ENCODE measurements at places on chromosomes 11 and 22.

GRCh38 chr11:1034001-1034400, 2.5 kb downstream of the MUC6 start:
- no peak for DNase-seq

DNA sequence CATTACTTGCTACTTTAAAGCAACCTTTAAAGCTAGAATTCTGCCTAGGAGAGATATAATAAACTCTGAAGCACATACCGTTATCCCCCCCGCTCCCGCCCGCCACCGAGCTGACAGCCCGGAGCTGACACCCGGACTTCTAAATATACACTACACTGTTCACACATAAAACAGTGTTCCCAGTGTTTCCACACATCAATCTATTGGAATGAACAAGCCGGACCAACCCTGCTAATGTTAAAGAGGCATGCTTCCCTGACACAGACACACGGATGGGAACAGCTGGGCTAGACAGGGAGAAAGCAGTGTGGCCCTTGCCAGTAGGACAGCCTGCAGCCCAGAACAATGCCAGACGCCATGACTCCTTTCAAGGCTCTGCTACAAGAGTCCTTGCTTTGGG, 108.4 kb upstream of the CSNK2A3 start:
- DNase-seq = no peak

GRCh38 chr11:27084518-27084917, 43.9 kb downstream of the BBOX1 start:
- no peak for DNase-seq

DNA sequence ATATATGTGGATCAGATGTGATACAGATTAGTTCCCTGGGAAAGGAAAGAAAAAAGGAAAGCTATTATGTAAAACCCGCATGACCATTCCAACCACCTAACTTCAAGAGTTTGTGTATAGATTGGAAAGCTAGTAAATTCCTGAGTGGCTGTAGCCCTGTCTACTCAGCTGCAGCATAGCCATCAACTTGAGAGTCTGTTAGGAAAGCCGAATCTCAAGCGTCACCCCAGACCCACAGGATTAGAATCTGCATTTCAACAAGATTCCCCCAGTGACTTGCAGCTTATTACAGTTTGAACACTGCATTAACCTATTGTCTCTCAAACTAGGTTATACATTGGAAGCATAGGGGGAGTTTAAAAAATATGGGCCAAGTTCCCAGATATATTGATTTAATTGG, 921.7 kb downstream of the LRRC4C start:
- DNase-seq = no peak

DNA sequence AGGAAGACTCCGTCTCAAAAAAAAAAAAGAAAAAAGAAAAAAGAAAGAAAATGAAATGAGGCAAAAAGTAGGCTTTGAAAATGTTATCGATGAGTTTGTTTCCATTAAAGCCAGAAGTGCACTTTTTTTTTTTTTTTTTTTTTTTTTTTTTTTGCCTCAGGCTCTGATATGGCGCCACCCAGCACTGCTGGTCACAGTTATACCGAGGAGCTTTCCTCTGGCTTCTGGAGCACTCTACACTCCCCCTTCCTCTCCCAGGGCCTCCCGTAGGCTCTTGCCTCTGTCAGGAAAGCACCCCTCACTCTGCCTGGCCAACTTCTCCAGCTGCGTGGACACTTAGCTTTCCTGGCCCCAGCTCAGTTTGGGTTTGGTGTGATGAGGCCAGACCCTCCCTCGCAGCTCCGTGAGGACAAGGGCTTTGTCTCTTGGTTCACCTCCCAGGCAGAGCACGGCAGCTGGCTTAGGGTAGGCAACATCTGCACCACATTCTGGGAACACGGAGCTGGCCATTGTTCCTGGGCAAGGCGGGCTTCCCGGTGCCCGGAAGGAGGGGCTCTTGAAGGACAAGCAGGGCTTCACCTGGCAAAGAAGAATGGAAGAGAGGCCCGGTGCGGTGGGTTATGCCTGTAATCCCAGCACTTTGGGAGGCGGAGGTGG, 16.9 kb downstream of the FADS2 start:
- DNase-seq = no peak

DNA sequence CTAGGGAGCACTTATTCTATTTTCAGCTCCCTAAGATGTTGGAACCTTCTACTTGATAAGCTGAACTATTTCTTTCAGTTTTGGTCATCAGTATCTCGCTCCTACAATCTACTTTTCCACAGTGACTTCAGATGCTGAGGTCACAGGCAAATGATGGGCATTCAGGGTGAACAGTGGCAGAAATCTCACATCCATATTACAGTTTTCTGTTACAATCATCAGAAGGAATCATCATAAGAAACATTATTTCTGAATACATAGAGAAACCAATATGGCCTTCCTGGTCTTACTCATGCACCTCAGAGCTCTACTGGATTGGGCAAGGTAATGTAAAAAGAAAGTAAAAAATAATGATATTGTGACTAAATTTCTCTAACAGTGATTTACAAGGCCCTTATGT, 39.4 kb upstream of the DDI1 start:
- no peak for DNase-seq

GRCh38 chr11:27354359-27354965, 8.6 kb downstream of the CCDC34 start:
- no peak for DNase-seq

DNA sequence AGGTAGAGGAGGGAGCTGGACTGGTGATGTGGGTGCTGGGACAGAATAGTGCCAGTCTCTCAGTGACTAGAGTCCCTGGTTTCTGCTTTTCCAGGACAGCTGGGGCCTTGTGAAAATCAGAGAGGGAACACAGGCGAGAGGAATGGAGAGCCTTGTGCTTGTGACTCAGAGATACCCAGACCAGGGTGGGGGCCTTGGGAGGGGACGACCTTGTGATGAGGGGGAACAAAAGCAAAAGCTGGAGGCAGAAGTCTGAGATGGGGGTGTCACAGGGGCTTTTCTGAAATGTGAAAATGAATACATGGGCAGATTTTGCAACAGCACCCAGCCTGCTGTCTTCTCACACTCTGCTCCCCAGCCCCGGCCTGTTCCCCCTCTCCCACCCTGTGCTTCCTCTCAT, 3.4 kb upstream of the NR1H3 start:
- DNase-seq = no peak

- DNase-seq = peak; percentile 64
Observed at GRCh38 chr22:35330258-35330861, 30.7 kb downstream of the TOM1 start.

Measured in CD4-positive, alpha-beta T cell treated with Interleukin-12 subunit alpha and Interleukin-12 subunit beta, for 1 hour (primary cell).